ENCODE measurements at places on chromosomes 2 and 18.

DNA sequence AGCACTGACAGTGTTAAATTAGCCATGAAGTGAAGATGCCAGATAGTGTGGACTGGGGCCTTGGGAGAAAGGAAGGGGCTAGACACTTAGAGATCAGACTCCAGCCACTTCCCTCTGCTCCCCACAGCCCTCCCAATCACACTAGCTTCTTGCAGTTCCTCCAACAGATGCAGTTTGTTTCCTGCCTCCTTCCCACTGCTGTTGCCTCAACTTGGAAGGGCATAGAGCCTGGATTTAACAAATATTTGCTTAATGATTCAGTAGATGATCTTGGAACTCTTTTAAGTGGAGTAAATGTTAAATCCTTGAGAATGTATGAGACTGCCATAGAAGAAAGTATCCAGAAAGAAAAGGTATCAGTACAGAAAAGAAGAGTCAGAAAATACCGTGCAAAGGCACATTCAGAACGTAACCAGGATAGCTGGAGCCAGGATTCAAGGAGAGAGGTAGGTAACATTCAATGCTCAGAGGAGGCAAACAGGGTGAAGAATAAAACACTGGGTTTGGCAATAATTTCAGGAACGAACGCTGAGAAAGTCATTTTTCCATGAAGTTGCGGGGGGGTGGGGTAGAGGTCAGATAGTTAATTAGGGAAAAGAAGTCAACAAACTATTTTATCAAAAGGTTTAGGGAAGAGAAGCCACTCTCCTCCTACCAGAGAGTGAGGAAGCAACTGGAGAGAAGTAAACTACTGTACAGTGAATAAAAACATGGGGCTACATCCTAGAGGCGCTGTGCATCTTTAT, 1.3 kb upstream of the BZW1 start:
- peak; percentile 66 for DNase-seq

DNA sequence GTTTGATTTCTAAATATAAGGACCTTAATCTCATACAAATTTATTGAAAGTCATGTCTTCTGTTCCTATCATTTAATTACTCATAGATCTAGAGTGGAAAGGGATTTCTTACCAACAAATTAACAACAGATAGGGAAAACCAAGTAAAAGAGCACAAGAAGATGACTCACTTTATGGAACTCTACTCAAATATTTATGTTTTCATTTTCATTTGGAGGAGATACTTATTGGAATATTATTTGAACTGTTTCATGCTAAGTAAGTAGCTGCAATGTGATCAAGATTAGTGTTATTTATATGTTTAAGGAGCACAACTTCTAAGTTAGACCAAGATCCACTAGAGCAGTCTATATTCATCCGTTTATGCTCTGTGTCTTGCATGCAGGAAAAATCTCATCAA, 1.3 kb downstream of the NT5C1B start:
- DNase-seq, result no peak

- DNase-seq, result no peak
Observed at GRCh38 chr2:84970868-84971509, at the start of gene KCMF1. TSS of gene KCMF1 (plus strand) at chr2:84971161. CDS start at chr2:84971452, 291 bp downstream.

- no peak for DNase-seq
Observed at GRCh38 chr2:236944561-236944960, 141.1 kb upstream of the COPS8 start.

DNA sequence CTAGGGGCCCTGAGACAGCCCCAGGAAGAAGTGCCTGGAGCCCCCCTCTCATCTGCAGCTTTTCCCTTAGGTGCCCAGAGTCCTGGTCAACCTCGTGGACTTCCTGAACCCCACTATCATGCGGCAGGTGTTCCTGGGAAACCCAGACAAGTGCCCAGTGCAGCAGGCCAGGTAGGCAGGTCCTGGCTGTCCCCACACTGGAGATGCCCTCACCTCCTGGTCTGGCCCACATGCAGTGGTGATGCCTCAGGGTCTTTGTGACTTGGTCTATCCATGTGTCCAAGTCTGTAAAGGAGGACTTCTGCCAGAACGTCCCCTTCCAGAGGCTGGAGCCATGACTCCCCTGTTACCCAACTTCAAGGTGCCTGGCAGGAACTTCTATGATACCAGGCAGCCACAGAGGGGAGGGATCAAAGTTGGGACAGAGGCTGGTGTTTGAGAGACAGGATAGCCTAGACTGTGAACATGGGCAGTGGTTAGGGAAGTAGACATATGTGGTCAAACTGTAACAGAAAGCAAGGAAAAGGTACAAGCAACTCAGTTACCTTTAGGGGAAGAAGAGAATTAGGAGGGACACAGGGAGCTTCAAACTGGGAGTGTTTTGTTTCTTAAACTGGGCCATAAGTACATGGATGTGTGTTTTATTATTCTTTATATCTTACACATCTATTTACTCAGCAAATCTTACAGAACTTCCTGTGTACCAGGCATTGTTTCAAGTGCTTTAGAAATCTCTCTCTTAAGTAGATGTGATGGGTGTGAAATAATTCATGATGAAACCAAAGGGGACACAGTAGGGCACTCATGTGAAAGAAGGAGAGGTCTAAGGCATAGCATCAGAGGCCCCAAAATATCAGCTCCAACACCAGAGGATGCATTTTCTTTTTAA, 107.1 kb downstream of the PLB1 start:
- no peak for DNase-seq

DNA sequence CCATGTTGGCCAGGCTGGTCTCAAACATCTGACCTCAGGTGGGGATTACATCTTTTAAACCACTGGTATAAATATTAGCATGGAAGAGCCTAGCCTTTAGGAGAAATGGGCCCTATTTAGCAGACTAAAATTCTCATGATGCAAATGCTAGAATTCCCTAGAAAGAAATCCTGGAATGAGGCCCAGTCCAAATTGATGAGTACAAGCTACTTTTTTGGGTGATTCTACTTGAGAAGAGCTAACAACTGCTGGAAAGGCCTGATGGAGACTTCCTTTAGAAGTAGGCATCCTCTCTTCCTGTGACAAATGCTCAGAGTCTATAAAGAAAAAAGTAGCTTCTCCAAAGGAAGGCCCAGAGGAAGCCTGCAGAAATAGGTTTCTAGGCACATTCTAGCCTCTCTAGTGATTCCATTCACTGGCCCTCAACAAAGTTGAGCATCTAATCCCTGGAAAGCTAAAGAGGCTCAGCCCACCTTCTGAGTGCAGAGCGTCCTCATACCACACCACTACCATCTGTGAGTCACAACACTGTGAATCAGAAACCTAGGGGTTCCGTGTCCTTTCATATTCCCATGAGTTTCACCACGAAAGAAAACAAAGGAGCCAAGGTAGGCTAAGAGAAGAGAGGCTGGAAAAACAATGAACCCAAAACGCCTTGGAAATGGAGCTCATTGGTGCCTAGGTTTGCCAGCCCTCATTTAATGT, 183.1 kb downstream of the C1D start:
- DNase-seq, result no peak

DNA sequence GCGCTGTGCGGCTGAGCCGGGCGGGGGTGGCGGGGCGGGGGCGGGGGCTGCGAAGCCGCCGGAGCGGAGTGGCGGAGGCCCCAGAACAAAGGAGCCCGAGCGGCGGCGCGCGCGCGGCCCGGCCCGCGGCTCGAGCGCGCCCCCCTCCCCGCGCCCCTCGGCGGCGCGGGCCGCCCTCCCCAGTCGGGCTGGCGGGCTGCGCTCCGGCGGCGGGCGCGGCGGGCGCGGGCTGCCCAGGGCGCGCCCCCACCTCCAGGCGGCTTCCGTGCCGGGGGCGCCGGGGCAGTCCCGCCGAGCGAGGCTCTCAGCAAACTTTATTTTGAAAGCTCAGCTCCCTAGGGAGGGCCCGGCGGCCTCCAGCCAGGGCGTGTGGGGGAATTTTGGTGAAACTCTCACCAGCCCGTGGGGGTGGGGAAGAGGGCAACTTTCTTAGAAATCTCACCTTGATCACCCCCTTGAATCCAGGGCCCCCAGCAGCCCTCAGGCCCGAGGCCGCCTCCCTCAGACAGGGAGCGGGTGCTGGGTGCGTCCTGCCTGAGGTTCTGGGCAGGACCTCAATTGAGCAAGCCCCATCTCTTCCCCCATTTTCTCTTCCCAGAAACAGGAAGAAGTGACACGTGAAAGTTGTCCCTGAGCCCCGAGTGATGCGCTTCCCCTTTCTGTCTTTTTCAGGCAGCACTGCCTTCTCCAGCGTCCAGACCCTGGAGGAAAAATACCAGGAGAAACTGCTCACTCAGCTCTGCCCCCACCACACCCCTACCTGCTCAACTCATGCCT, 786 bp downstream of the TET3 start:
- DNase-seq, result no peak

DNA sequence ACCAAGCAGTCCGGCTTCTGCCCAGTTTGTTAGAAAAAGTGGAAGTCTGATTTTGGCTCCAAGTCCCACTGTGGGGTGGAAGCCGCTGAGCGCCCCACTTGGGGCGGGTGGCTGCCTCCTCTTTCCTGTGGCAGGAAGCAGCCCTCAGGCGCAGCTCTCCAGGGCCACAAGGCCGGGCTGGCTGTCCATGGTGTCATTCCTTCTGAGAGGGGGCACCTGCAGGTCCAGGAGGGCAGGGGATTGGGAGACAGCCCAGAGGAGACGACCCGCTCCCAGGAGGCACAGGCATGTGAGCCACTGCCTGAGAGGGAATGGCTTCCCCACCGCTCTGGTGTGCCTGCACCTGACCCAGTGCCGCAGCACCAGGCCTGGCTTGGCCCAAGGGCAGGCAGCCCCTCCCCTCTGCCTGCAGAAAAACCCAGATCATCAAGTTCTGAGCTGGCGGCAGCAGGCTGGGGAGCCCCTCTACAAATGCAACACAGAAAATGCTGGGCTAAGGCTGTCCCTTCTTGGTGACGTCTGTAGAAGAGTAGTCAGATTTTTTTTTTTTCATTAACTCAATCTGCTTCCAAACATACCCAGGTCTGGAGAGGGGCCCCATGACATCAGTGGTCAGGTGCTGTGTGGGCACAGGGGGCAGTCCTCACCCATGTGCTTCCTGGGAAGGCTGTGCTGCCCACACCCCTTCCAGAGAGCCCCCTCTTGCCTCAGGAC, 38.4 kb downstream of the HS6ST1 start:
- no peak for DNase-seq

DNA sequence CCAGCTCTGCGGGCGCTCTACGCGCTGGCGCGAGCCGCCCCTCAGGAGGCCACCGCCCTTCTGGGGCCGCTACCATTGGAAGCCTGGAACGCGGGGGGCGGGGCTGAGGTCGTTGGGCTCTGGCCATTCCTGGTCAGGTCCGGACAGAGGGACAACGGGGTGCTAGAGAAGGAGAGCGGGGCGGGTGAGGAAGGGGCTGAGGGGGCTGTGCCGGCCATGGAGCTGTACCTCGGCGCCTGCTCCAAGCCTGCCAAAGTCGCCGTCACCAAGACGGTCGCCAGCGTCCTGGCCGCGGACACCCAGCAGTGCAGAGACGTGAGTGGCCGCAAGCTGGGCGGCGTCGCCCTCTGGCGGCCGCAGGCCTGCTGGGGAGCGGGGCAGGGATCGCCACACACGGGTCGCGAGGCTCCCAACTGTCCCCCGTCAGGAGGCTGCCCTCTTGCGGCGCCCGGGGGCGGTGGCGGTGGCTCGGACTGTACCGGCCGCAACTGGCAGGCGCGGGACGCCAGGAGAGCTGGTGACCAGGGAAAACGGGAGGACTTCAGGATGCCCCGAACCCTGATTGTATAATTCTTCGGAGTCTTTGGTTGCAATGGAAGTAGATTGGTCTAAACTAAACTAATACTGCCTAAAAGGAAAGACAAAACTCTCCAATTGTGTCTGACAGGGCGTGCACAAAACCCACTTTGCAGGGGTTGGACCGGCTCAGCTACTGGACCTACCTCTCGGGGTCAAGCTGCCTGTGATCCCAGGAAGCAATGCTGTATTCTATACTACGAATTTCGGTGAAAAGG, at the start of gene FSIP2:
Gene FSIP2, plus strand, starts transcription at position 126 of the 794 bp plus-strand sequence. Its CDS starts 91 bp downstream, at position 217.
- DNase-seq, result no peak

GRCh38 chr2:215753808-215754207, 259.5 kb downstream of the MREG start:
- no peak for DNase-seq

DNA sequence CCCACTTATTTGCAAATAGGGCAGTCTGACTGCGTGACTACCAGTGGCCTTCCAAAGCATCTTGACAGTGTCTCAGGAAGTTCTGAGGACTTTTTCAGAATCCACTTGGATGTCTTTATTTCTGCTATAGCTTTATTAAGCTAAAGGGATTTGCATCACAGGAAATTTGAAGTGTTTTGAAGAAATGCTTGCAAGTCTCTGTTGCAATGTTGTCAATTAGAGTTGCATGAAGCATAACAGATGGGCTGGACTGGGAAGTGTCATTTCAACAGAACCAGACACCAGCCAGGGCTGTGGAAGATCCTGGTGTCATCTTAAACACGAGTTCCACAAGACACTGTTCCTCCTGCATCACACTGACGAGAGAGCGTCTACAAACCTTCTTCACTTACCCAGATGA, 224.5 kb downstream of the EN1 start:
- DNase-seq, result no peak

- DNase-seq, result no peak
Observed at GRCh38 chr2:216505133-216506106, 6.8 kb downstream of the RPL37A start.

DNA sequence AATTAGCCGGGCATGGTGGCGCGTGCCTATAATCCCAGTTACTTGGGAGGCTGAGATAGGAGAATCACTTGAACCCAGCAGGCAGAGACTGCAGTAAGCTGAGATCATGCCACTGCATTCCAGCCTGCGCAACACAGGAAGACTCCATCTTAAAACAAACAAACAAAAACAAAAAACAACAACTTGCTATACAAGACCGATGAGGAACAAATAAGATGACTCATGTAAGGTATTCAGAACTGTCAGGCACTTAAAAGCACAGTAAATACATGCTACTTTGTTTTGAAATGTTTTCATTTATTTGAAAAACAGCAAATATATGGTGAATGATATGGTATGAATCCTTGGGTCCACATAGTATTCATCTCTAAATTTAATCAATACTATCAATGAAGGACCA, 66.7 kb downstream of the TRIP12 start:
- DNase-seq, result no peak

DNA sequence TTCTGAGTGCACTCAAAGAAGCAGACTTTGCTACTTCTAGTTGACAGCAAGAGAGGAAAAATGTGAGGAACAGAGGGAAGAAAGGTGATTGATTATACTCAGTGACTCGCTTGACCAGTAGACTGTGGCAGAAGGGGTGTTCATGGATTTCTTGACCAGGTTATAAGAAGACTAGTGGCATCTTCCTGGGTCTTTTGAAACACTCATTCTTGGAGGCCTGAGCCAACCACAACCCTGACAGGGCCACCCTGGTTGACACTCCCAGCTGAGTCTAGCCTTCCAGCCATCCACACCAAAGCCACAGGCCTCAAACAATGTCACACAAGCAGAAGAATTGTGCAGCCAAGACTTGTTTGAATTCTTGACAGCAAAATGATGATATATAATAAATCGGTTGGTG, 366.3 kb downstream of the SS18 start:
- no peak for DNase-seq

GRCh38 chr2:29576231-29576630, 345.2 kb downstream of the ALK start:
- no peak for DNase-seq
